ENCODE measurements at places on chromosomes 4 and X.

- DNase-seq, result no peak
- H3K4me3 ChIP-seq, result no peak overlapping the region
- H3K27me3 ChIP-seq, result no peaks in the 10 kb centered on the region
- no peak overlapping the region for H3K27ac ChIP-seq
- H3K36me3 ChIP-seq, result no peaks in the 10 kb centered on the region
Measured at GRCh38 chrX:39905946-39906345, 191.8 kb downstream of the BCOR start.

- H3K4me1 ChIP-seq, result no peaks in the 10 kb centered on the region
- no peak for DNase-seq
- no peak overlapping the region for H3K27ac ChIP-seq
- H3K27me3 ChIP-seq, result no peaks in the 10 kb centered on the region
- H3K4me3 ChIP-seq, result no peak overlapping the region
Measured at GRCh38 chrX:1009771-1010170, 202.7 kb downstream of the CRLF2 start.

DNA sequence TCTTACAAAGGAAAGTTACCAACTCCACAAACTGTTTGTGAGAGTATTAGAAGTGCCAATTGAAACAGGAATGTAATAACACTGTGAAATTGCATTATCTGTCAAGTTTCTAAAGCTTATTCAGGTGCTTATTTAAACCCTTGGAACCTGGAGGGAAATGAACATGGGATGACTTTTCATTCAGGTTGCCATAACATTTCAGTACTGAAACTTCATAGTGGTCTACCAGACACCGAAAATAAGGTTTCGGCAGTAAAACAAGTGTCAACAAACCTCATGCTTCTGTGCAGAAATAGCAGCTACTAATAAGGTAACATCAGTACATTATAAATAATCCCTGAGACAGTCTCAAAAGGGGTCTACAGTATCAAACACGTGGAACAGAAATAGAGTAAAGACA is 890.7 kb upstream of the INTU start:
- H3K36me3 ChIP-seq, result no peaks in the 10 kb centered on the region
- H3K4me1 ChIP-seq, result no peaks in the 10 kb centered on the region
- H3K4me3 ChIP-seq, result no peak overlapping the region
- H3K27me3 ChIP-seq, result no peaks in the 10 kb centered on the region
- DNase-seq, result no peak

GRCh38 chrX:71549986-71550385 is 17.1 kb downstream of the OGT start:
- H3K27me3 ChIP-seq, result no peaks in the 10 kb centered on the region
- peaks cover 42% of the 10 kb centered on the region for H3K36me3 ChIP-seq
- DNase-seq, result no peak

DNA sequence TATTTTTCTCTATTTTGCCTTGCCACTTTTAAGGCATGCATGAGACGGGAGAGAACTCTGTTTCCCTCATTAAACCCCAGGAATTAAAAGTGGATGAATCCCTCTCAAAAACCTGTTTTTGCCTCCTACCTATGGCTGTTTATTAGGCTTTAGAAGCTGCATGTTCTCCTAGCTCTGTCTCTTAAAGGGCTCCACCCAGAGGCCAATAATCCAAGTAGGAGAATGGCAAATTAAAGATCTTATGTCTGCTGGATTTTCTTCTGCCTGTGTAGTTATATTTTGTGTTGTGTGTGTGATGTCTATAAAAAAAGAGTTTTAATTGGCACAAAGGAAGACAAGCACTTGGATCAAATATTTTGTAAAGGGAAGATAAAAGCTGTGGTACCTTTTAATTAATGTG is 32.4 kb downstream of the MAGEC1 start:
- no peak overlapping the region for H3K27ac ChIP-seq
- DNase-seq, result no peak
- H3K4me1 ChIP-seq, result no peaks in the 10 kb centered on the region
- no peaks in the 10 kb centered on the region for H3K27me3 ChIP-seq
- no peak overlapping the region for H3K4me3 ChIP-seq
